Karpas-422 (cell line): ENCODE measurements at places on chromosomes 1 and 21. TPM values are rescaled to one million over a fixed set of nuclear protein-coding genes. Genes with fewer than 3 reads are reported as not detected.

Gene ARMH1
- total RNA-seq, result 5.4 and 7.7 TPM in 2 replicates

GRCh38 chr1:66350001-66350547 is 183.9 kb upstream of the SGIP1 start:
- DNase-seq, result peak; percentile 68

Gene MCM3AP
- 60.5 and 139 TPM in 2 replicates for total RNA-seq

Gene C8B
- total RNA-seq, result not detected in 2 replicates

- DNase-seq, result no peak
These were observed 43.6 kb downstream of the RAP1GAP start for GRCh38 chr1:21625390-21626190.

DNA sequence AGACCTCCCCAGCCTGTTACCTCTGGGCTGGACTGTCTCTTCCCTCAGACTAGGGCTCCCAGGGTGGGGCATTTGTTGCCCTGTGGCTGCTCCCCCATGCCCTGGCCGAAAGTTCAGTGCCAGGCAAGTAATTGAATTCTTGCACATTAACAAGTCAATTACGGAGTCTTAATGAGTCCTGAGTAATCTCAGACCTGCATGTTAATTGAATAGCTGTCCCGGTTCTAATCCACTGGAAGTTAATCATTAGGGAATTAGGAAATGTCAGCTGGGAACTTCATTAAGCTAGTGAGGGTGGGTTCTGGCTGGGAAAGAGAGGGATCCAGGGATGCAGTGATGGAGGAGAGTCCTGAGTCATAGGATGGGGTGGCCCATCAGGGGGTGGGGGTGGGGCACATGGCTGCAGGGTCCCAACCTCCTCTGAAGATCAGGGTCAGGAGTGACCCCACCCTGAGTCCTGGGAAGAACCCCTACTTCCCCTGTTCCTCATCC is 47.1 kb upstream of the CSF3R start:
- DNase-seq, result no peak

GRCh38 chr1:240285540-240285939 is 193.9 kb downstream of the FMN2 start:
- no peak for DNase-seq

- DNase-seq, result peak; percentile 27
These were observed 10.5 kb downstream of the KCNJ15 start for GRCh38 chr21:38267136-38267755.

GRCh38 chr1:97630948-97631347 is 289.9 kb downstream of the DPYD start:
- DNase-seq, result peak; percentile 49

Gene TTC34
- total RNA-seq, result 0.32 and 1.0 TPM in 2 replicates

GRCh38 chr1:43828574-43828973 is 105.0 kb upstream of the ARTN start:
- no peak for DNase-seq

Gene C1orf185
- not detected in 2 replicates for total RNA-seq

Gene CFHR4
- not detected in 2 replicates for total RNA-seq

Gene ALPL
- total RNA-seq, result 0.36 TPM in 1 of 2 replicates, not detected in the other

DNA sequence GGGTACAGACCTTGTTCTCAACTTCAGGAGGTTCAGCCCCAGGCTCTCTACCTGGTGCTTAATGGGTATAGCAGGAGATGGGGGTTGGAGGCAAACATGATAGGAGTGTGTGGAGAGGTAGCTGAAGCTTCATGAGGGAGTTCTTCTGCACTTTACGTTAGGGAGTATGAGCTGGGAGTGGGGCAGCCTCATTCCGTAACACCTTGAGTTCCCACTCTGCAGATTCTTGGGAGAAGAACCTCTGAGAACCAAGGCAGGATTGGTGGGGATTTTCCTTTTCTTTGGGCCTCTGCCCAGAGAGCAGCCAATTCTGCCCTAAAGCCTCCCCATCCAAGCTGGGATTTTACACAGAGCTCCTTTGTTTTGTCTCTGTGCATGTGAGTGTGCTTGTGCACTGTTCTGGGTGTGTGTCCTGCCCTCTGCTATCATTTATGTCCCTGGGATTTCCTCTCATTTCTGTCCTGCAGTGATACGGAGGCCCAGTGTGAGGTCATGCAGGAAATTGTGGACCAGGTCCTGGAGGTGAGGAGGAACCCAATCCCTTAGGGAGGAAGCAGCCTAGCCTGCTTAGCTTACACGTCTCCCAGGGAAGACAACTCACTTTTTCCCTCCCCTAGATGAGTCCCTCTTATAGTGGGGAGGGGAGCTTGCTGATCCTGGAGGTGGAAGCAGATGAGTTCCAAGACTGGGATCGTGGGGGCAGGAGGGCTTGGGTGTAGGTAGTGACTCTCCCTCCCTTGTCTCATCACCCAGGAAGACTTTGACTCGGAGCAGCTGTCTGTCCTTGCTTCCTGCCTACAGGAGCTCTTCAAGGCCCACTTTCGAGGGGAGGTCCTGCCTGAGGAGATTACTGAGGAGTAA is 11.6 kb upstream of the SLC27A3 start:
- DNase-seq, result no peak

GRCh38 chr1:18384059-18384458 is 96.7 kb upstream of the KLHDC7A start:
- DNase-seq, result no peak

Gene OR2T33
- not detected in 2 replicates for total RNA-seq

DNA sequence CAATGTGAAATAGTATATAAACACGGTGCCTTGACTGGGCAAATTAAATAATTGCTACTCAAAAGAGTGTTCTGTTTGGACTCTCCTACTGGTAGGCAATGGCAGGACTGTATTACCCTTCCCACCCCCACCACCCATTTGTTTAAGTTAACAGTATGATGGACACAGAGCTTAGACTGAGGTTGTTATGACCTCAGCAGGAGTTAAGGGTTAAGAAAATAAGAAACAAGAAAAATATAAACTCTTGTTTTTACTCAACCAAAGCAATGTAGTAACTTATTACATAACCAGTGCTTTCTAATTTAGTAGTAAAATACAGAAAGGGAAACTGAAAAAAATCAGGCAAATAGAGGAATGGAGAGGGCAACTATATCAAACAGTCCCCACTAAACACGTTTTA is 19.9 kb upstream of the SERPINC1 start:
- no peak for DNase-seq

Gene S100A6
- 26.8 and 43.3 TPM in 2 replicates for total RNA-seq

- DNase-seq, result no peak
These were observed 177.2 kb downstream of the SMYD3 start for GRCh38 chr1:246329900-246330299.

Gene MYOG
- not detected in 2 replicates for total RNA-seq

DNA sequence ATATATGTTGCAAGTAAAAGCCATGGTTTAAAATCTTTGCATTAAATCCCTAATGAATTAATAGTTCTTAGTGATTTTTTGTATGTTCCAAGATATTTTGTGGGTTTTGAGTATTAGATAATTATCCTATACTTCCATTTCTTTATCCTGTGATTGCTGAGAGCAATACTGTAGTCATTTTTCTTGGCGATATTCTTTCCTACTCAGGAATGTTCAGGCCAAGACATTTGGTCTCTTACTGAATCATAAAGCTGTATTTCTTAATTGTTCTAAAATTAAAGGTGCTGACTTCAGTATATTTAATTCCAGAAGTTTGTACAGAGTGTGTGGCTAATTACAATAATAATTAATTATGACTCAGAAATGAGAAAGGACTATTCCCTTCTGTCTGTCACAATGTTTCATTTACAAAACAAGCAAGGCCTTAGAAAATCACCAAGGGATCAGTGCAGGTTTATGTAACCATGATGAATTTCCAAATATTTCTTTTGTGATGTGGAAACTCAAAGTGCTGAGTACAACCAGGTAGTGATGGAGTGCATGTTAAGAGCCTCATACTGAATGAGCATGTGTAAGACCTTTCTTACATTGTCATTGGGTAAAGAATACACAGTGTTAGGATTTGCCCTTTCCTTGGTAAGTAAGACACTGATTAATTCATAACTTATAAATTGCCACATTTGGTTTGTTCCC is 161.2 kb downstream of the HMCN1 start:
- DNase-seq, result no peak

- DNase-seq, result no peak
These were observed 57.5 kb upstream of the IPO9 start for GRCh38 chr1:201771466-201771865.

DNA sequence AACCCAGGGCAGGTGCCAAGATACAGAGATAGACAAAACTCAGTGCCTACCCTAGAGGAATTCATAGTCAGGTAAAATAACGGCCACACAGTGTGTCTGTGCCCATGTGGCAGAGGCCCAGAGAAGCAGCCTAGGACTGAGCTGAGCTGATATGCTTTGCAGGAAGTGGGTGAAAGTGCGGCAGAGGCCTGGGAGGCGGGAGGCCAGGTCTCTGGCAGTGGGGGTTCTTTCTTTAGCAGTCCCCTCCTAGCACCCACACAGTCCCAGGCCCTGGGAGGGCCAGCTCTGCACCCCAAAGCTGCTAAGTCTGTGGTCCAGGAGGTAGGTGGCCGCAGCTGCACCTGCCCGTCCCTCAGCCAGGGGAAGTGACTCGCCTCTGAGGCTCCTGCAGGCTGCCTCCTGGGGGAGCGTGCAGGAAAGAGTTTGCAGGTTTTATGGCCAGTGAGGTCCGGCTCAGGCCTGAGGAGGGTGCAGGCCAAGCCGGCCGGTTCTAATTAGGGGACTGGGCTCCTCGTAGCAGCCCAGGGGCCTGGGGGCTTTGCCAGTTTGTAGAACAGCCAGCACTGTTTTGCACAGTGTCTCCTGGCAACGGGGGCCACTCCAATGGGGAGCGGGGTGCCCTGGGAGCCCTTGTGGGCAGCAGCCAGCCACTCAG is 107.9 kb downstream of the SPSB1 start:
- DNase-seq, result no peak

DNA sequence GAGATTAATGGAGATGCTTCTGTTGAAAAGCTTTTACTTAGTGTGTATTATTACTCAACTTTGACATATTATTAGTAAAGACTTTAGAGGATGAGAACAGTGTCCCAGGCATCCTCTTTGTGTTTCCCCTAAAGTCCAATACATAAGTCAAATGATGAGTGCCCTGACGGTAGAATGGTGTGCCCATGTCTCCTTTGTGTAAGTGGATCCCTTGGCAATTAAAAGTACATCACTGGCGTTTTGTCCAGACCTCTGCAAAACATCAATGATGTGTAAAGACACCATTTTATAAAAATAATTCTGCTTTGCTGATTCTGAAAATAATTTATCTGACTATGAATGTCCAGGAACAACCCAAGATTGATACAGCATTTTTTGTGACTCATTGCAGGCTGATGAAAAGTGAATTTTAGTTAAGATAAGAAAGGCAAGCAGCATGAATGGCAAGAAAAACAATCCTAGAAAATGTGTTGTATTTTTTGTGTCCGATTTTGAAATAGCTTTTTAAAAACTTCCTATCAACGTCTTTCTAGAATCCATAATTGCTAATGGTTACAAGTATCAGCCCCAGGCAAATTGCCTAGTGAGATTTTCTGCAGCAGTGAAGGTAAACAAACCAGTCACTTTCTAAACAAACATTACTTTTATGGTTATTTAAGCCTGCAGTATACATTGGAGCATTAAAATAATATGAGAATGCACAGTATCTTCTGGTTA is 251.5 kb downstream of the PTPRC start:
- no peak for DNase-seq

DNA sequence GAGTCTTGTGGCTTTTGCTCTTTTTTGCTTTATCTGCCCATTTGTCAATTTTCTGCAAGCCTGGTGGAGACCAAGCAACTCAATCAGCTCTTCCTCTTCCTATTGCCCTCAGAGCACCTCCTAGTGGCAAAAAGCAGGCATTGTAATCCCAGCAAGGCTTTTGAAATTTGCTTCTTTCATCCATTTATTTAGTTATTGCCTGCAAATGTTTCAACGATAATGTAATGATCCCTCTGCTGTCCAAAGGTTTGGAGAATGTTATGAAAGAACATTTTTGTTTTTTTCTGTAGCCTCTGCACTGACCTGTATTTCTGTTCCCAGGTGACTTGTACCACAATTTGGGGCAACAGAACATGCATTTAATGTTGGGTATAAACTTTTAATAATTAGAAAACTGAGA is 127.8 kb downstream of the GABPA start:
- peak; percentile 84 for DNase-seq

Gene AMY1B
- not detected in 2 replicates for total RNA-seq

GRCh38 chr1:246155923-246156322 is 351.2 kb downstream of the SMYD3 start:
- no peak for DNase-seq

GRCh38 chr1:189681252-189681919 is 796.3 kb downstream of the BRINP3 start:
- no peak for DNase-seq

DNA sequence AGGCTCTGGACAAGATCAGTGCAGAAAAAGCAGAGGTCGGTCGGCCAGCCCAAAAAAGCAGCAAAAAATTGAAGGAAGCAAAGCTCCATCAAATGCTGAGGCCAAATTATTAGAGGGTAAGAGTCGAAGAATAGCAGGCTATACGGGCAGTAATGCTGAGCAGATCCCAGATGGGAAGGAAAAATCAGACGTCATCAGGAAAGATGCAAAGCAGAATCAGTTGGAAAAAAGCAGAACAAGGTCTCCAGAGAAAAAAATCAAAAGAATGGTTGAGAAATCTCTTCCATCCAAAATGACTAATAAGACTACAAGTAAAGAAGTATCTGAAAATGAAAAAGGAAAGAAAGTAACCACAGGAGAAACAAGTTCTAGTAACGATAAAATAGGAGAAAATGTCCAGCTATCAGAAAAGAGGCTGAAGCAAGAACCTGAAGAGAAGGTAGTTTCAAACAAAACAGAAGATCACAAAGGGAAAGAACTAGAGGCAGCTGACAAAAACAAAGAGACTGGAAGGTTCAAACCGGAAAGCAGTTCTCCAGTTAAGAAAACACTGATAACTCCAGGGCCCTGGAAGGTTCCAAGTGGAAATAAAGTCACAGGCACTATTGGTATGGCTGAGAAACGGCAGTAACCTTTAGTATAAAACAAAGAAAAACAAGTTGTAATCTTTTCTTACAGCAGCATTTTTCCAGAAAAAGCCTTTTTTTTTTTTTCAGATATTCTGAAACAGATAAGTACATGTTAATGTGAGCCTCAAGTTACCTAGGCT is 75.7 kb downstream of the PHTF1 start:
- no peak for DNase-seq

Gene UBXN10
- total RNA-seq, result not detected in 2 replicates

Gene FCGR3B
- not detected in 2 replicates for total RNA-seq

Gene CCDC30
- 2.1 and 2.9 TPM in 2 replicates for total RNA-seq

GRCh38 chr1:209585672-209586071 is 2.2 kb downstream of the CAMK1G start:
- no peak for DNase-seq

DNA sequence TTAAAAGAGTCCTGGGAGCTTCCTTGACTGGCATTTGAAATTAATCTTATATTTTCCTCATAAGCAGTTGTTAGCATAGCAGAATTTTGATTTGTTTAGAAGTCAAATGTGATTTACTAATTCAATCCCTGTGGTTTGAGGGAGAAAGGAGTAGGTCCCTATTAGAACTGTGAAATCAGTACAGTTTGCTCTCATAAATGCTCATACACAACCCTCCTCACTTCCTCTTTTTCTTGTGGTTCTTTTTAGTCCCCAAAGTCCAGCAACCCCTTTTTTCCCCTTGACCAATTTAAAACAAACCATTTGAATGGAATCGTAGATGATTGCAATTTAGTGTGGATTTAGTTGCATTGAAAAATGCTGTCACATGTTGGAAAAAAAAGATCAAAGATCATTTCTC is 9.2 kb upstream of the IFI44 start:
- no peak for DNase-seq

Gene EPHA2
- total RNA-seq, result not detected in 2 replicates

- DNase-seq, result no peak
These were observed 197.0 kb upstream of the LHX8 start for GRCh38 chr1:74937176-74937575.

Gene LCE2B
- total RNA-seq, result not detected in 2 replicates
